Calu3 (cell line): ENCODE measurements at places on chromosomes 16 and 17. TPM values are rescaled to one million over a fixed set of nuclear protein-coding genes. Genes with fewer than 3 reads are reported as not detected.

DNA sequence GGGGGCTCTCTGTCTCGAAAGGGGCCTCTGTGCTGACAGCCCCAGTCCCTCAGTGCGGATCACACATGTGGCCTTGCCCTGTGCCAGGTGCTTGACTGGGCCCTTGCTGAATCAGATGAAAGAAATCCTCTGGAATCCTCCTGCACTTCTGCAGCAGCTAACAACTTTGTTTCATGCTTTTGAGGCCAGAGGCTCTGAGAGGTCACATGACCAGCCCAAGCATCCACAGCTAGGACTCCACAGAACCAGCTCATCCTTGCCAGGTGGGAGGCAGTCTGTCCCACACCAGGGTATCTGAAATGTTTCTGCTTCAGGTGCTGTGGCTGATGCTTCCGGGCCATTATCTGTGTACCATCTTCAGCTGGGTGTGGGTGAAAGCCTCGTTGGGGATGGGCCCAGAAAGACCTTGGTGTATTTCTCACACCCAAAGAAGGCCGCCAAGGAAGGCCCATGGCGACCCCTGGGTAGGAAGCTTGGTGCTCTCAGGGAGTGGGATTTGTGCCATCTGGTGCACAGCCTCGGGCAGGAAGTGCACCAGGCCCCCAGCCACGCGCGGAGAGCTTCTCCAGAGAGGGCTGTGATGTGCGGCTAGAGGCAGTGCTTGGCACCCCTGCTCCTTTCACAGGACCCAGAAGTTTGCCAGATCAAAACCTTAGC, 143.8 kb downstream of the CLEC16A start:
- no peak for DNase-seq

GRCh38 chr16:47847220-47847970, 308.4 kb downstream of the ABCC12 start:
- no peak for DNase-seq

GRCh38 chr17:5523249-5523648, 36.9 kb downstream of the MIS12 start:
- no peak for DNase-seq

DNA sequence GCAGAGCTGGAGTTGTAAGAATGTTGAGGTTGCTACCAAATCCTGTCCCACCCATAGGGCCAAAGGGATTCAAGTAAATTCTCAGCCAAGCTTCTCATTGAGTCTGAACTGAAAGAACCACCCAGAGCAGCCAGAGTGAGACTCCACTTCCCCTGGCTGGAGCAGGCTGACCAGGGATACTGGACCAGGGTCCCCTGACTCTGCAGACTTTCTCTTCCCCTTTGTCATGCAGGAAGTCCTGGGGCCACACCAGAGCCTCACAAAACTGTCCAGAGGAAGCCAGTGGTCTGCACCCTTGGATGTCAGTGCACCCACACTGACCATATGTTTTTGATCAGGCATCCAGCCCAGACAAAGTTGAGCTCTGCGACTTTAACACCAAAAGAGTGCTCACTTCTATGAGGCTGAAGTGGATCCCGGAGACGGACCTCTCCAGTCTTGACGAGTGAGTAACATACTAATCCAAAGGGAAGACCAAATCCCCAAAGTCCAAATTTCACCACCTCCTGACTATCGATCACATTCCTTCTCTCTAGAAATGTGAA, 4.1 kb downstream of the NXN start:
- no peak for DNase-seq

DNA sequence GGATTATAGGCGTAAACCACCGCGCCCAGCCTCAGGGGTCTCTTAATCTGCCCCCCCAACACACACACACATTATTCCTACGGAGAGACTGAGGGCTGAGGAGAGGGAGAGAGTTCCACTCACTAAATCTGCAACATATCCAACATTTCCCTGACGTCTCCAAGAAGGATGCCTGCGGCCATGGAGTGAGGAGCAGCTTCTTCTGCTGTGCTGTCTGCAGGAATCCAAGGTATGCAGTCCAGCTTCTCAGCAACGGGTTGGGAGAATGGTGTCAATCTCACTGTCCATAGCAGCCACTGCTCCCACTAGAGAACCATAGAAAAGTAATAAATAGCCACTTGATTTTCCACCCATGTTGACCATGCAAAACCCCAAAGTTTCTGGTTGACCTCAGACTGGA, 5.1 kb upstream of the PLXDC1 start:
- DNase-seq: no peak

DNA sequence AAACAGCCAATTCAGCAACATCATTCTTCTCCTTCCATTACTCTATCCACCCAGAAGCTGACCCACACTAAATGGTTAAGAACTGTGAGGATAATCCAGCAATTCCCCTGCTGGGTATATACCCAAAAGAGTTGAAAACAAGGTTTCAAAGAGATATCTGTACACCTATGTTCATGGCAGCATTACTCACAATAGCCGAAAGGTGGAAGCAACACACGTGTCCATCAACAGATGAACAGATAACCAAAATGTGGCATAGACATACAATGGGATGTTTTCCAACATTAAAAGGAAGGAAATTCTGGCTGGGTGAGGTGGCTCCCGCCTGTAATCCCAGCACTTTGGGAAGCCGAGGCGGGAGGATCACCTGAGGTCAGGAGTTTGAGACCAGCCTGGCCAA, 19.9 kb downstream of the MIS12 start:
- no peak for DNase-seq

GRCh38 chr17:43753493-43754129, 5.0 kb downstream of the SOST start:
- peak; percentile 28 for DNase-seq

GRCh38 chr17:62101515-62101914, 36.4 kb upstream of the MED13 start:
- no peak for DNase-seq

DNA sequence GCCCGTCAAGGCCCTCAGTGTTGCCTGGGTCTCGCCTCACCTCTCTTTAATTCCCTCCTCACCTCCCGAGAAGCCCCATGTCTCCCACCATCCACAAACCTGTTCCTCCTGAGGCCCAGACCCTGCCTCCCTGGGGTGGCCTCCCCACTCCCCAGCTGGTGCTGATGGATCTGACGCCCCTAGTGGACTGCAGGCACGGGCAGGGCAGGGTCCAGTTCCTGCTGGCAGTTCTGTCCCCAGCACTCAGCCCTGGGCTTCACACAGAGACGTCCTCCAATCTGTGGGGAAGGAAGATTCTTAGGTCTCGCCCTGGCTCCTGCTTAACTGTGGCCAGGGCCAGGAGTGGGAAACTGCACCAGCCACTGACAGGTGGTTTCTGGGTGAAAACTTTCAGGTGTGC, 108.8 kb downstream of the AMFR start:
- DNase-seq: no peak

DNA sequence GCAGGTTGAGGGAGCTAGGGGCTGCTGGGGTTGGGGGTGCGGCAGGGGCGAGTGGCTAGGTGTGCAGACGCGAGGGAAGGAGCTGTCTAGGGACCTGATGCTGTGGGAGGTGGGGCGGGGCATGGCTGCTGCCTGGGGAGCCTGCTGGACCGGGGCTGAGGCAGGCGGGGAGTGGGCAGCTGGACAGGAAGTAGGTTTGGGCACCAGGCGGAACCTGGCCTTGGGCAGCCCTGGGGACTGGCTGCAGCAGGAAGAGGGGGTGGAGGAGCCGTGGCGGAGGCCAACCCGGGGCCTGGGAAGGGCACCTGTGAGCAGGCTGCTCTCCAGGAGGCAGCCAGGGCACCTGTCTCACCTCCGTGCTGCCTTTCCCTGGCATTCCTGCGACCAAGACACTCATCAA, 5.9 kb upstream of the DNASE1L2 start:
- no peak for DNase-seq

DNA sequence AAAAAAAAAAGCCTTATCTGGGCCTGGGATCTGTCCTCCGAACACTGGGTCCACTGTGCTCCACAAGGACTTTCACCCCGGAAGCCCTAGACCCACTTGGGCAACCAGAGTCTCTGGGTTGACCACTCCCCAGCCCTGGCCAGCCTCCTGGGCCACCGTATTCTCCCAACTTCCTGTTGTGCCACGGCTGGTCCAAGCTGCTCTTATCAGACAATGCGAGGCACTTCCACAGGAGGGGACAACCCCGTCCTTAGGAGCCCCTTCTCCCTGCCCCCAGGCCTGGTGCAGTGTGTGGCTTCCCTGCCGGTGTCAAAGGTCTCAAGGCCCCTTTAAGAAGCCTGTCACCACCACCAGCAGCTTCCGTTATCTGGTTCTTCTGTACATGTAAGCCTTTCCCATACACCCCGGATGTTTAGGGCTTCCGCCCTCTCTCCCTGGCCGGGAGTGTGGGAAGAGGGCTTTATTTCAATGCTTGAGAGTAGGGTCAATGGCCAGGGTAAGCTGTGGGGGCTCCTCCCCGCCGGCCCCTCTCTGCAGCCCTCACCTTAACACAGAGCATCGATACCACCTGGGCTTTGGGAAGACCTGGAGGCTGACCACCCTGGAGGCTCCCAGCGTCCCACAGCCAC, 313.0 kb downstream of the SEC14L1 start:
- peak; percentile 77 for DNase-seq

GRCh38 chr17:72244494-72244893, 123.7 kb downstream of the SOX9 start:
- no peak for DNase-seq

- no peak for DNase-seq
Observed at GRCh38 chr17:55903028-55903690, 152.3 kb downstream of the PCTP start.

DNA sequence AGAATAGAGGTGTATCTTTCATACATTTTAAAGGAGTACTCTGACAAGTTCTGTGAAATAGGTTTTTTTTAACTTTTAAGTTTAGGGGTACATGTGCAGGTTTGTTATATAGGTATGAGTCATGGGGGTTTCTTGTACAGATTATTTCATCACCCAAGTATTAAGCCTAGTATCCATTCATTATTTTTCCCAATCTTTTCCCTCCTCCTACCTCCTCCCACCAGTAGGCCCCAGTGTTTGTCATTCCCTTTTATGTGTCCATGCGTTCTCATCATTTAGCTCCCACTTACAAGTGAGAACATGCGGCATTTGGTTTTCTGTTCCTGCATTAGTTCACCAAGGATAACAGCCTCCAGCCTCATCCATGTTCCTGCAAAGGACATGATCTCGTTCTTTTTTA, 175.5 kb downstream of the CYB561 start:
- DNase-seq: no peak

DNA sequence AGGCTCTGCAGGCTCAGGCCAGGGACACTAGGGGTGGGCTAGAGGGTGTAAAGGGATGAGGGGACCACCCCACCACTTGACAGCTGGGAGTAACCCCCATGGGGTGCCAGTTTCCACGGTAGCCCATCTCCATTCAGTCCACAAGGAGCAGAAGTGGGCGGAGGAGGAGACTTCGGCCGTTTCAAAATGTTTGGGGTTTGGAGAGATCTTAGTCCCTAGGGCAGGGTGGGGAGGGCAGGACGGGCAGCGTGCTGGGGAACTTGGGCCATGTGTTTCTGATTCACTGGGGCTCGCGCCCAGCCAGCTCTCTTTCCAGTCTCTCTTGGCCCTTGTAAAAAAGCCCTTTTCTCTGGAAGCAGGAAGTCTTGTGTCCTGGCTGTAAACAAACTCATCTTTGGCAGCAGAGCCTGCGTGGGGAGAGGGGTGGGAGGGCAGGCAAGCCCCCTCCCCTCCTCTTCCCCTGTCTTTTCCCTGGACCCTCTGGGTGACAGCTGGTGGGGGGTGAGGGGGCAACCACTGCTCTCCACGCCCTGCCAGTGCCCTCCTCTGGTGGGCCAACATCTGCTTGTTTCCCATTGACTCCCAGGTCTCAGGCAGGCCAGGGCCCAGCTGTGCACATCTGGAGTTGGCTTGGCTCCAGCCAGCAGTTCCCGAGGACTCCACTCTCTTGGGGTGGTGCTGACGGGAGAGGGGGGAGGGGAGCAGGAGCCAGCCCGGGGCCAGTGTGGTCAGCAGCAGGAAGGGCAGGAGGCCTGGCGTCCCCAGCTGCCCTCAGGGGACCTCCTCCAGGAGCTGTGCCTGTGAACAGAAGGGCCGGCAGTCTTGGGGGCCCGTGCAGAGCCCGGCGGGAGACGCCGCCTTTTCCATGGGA, 8.1 kb downstream of the CYGB start:
- no peak for DNase-seq

DNA sequence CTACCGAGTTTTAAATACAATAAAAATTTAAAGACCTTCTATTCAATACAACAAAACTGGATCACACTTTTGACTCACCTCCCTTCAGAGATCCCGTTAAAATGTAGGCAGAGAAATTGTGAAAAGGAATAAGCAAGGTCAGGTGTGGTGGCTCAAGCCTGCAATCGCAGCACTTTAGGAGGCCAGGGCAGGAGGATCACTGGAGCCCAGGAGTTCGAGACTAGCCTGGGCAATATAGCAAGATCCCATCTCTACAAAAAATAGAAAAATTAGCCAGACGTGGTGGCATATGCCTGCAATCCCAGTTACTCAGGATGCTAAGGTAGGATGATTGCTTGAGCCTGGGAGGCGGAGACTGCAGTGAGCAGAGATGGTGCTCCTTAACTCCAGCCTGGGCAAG, 16.7 kb downstream of the CHST5 start:
- DNase-seq: no peak

DNA sequence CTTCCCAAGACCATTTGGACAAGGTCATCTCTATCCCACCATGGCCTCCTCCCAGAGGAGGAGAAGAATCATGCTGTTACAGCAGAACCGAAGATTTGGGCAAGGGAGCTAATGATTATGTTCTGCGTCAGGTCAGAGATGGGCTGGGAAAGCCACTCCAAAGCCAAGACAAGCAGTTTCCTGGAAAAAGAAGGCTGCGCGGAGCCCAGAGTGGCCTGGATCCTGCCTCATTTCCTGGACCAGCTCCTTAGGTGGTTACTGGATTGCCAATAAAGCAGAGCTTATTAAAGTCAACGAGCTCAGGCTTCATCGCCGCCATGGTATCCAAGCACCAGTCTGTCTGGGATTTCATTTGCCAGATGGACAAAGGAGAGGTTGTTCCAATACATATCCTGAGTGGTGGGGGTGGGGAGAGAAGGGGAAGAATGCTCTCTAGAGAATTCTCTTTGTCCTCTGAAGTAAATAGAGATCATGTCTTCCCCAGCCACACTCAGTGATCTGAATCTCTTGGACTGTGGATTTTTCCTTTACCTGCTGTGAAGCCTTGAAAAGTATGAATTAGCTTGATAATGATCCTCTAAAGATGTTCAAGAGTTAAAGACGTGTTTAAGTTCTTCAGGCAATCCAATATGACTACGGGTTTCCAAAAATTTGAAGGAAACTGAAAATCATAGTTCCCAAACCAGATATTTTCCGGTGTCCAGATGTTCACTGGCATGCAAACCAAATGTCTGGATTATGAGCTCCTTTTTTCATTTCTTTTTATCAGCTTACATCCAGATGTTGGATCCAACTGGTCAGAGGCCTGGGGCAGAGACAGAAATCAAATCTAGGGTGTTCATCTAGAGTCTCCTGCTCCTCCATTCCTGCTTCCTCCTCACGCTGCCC, 17.7 kb downstream of the PRAC1 start:
- DNase-seq: no peak

Gene TMEM114
- not detected in 2 replicates for total RNA-seq

Gene GPR142
- total RNA-seq: not detected in 2 replicates

Gene HS3ST6
- total RNA-seq: 0.29 TPM in 1 of 2 replicates, not detected in the other

Gene FADS6
- not detected in 2 replicates for total RNA-seq

Gene STUB1
- 102 and 114 TPM in 2 replicates for total RNA-seq

Gene GDPD1
- 2.6 and 3.4 TPM in 2 replicates for total RNA-seq

Gene TBC1D3E
- 0.37 TPM in 1 of 2 replicates, not detected in the other for total RNA-seq

Gene P2RX1
- not detected in 2 replicates for total RNA-seq

Gene NOD2
- total RNA-seq: 0.87 and 1.1 TPM in 2 replicates

Gene TNFSF12
- 7.7 and 8.4 TPM in 2 replicates for total RNA-seq

Gene SMIM5
- 1.9 and 3.5 TPM in 2 replicates for total RNA-seq

Gene LGALS9B
- total RNA-seq: 0.57 and 1.5 TPM in 2 replicates

Gene CYB561
- total RNA-seq: 50.3 and 52.1 TPM in 2 replicates
